ENCODE measurements at places on chromosomes 1 and 21.
A peak's percentile ranks its signal among the peaks of the same experiment; 100 is the strongest.

DNA sequence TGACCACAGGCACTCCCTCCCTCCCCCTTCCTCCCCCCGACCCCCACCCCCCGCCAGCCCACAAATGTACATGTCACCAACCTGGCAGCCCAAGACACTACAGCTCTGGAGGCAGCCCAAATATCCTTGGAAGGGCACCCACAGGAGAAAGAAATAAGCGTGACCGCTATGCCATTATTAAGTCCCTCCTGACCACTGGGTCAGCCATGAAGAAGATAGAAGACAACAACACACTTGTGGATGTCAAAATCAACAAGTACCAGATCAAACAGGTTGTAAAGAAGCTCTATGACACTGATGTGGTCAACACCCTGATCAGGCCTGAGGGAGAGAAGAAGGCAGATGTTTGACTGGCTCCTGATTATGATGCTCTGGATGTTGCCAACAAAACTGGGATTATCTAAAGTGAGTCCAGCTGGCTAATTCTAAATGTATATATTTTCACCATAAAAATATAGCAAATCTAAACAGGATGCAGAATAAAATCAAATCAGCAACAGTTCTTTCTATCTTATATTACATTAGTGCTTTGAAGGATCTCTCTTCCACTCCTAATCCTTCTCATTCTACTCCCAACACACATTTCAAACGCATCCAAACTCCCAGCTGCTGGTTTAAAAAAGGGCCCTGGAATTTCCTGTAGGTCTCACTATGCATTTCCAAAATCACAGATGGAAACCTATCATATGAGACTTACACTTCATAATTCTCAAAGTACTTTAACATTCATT is 77.4 kb upstream of the SLFNL1 start:
- DNase-seq: no peak

DNA sequence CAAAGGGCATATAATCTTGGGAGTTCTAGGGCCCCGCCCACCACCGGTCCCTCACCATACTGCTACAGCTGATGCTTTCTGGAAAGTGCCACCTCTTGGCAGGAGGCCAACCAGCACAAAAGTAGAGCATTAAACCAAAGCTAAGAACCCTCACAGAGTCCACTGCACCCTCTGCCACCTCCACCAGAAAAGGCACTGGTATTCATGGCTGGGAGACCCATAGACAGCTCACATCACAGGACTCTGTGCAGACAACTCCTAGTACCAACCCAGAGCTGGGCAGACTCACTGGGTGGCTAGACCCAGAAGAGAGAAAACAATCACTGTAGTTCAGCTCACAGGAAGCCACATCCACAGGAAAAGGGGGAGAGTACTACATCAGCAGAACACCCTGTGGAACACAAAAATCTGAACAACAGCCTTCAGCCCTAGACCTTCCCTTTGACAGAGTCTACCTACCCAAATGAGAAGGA is 10.8 kb downstream of the THEM4 start:
- DNase-seq: no peak

DNA sequence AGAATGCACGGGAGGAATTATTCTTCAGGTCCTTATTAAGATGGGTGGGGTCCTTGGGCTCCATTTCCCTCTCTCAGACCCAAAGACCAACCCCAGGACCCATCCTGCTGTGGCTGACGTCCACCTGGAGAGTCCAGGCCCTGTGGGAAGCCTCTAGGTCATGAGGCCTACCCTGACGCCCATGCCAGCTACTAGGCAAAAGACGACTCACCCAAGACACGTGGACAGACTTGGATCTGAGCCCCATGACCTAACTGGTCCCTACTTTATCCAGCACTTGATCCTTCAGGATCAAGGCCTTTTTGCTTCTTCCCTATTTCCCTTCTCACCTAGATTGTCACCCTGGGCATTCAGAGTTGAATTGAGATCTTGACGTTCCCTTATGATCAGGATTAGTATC is 56.0 kb upstream of the CASZ1 start:
- no peak for DNase-seq

- DNase-seq: no peak
Measured at GRCh38 chr1:177847843-177848242, 122.0 kb downstream of the SEC16B start.

DNA sequence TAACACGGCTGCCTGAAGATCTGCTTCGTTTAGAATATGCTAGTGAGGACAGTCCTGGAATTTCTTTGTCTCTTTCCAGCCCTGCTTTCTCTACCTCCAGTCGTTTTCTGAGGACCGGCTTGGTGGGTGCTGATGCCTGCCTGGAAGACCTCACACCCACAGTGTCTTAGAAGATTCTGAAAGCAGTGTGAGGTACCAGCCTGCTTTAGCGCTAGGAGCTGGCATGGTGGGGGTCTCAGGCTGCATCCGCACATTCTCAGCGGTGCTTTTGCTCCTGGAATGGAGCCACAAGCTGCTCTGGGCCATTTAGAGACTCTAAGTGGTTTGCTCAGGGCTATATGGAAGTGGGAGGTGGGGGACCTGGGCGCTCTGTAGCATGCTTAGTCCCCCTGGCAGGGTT is 61.4 kb downstream of the CD247 start:
- DNase-seq: no peak

GRCh38 chr21:45930231-45930760 is 51.3 kb upstream of the COL6A1 start:
- no peak for DNase-seq

GRCh38 chr1:234730475-234730769 is 120.4 kb upstream of the IRF2BP2 start:
- no peak for DNase-seq

GRCh38 chr1:10806966-10807365 is 10.5 kb upstream of the CASZ1 start:
- no peak for DNase-seq

- peak; percentile 15 for DNase-seq
Measured at GRCh38 chr21:15062606-15062965, 2.2 kb downstream of the NRIP1 start.

GRCh38 chr1:152899027-152899426 is 9.3 kb upstream of the IVL start:
- no peak for DNase-seq

DNA sequence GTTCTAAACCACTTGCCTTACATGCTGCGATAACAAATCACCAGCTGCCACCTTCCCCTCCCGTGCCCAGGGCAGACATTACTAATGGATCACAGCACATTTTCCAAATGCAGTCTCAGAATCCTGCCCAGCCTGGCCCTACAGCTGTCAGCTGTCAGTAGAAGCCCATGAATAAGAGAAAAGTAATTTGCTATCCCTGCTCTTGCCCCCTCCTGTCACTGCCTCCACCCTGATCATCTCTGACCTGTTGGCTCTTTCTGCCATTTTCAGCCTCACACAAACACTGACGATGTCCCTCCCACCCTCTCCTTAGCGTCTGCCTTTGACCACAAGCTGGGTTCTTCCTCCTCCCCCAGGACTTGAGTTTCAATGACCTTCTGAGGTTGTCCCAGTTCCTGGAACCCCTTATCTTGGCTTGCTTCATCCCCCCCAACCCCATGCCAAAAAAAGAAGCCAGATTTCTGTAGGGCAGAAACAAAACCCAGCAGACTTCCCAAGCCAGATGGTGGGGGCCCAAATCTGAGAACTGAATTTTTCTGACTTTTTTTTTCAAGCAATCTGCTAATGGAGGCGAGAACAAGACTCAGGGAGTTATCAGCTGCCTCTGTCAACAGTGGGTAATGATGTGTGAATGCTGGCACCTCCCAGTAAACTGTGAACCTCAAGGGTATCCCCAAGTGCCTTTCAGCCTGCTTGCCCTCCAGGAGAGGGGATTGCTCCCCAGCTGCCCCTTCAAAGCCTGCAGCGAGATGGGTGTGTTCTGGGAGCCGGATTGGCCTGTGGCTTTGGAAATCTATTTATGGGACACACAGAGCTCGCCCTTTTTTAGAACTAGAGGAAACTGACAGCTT is 216.5 kb upstream of the VAMP3 start:
- no peak for DNase-seq

GRCh38 chr1:114278911-114279310 is 125.2 kb upstream of the SYT6 start:
- DNase-seq: no peak

- DNase-seq: no peak
Measured at GRCh38 chr1:16924216-16924918, 2.6 kb downstream of the CROCC start.

All from K562 (cell line).